Activated CD8-positive, alpha-beta memory T cell treated with anti-CD3 and anti-CD28 coated beads, Interleukin-2, amount 10 ng/mL, durations not matched to agents 7 days and 5 days (primary cell): ENCODE measurements at places on chromosomes 13 and 19. TPM values are rescaled to one million over a fixed set of nuclear protein-coding genes. Genes with fewer than 3 reads are reported as not detected.

The LIN37 gene
- 9.2 TPM for total RNA-seq

The LILRB4 gene
- not detected for total RNA-seq

The ATP8B3 gene
- 7.3 TPM for total RNA-seq

The ZNF576 gene
- 18.6 TPM for total RNA-seq

The IL4I1 gene
- 1.7 TPM for total RNA-seq

- peaks cover 22% of the 10 kb centered on the region for H3K27me3 ChIP-seq
- H3K4me3 ChIP-seq = no peak overlapping the region
- H3K4me1 ChIP-seq = peaks cover 14% of the 10 kb centered on the region
- no peak for DNase-seq
- no peaks in the 10 kb centered on the region for H3K36me3 ChIP-seq
- no peak overlapping the region for H3K27ac ChIP-seq
Observed at GRCh38 chr13:43129511-43130110, 106.2 kb downstream of the DNAJC15 start.

DNA sequence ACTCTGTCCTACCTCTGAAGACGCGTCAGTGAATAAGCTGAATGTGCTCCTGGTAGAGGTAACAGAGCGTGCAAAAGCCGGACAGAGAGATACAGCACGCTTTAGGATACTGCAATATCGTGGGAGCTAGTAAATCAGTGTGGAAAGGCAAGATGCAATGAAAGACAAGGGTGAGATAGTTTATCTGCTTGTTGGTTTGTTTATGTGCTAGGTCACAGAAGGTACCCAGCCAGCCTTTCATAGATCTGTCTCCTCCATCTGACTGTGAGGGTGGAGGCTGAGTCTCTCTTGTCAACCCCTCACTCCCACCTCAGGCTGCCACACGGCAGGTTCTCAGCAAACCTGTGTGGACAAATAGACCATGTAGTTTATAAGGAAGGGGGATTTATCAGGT lies 904 bp upstream of the GIPC1 start:
- peaks cover 7% of the 10 kb centered on the region for H3K27me3 ChIP-seq
- H3K4me1 ChIP-seq = peaks cover 18% of the 10 kb centered on the region
- peaks cover 2% of the 10 kb centered on the region for H3K36me3 ChIP-seq
- peak overlapping the region; percentile 67 for H3K4me3 ChIP-seq

DNA sequence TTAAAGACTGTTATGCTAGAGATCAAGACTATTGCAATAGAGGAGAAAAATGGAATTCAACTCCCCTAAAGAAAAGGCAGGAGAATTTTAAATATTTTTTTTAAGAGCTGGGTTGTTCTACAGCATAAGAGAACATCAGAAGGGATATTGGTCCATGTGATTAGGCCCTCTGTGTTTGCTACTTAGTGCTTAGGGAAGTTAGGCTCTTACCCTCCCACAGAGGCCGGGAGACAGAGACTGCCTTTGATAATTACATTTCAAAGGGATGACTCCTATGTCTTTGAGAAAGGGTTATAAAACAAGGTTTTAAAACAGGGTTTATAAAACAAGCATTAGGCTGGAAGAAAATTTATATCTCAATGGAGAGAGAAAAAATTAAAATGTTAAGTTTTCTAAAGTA lies 1248.1 kb upstream of the PCDH20 start:
- no peaks in the 10 kb centered on the region for H3K27me3 ChIP-seq
- no peak for DNase-seq
- H3K4me1 ChIP-seq = no peaks in the 10 kb centered on the region

DNA sequence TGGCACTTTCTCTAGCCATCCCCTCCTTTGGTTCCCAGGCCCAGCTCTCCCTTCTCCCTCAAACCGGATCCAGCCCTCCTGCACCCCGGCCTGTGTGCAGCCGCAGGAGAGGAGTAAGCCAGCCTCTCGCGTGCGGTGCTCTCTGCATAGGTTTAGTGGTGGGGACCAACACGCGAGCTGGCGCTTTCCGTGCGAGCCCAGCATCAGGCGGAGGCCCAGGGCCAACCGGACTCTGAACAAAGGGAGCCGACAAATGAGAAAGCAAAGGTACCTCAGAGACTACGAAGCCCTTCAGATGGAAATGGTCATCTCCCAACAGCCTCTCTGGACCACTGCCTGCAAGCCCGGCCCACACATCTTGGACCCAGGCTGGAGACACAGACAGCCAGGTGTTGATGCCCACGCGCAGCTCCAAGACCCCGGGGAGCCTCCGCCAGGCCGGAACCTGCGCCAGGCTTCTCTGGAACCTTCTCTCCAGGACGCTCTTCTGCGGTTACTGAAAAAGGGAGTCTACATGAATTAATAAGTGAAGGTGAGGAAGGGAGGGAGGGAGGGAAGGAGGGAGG lies 16.5 kb upstream of the LATS2 start:
- DNase-seq = peak; percentile 34
- H3K36me3 ChIP-seq = no peaks in the 10 kb centered on the region
- peaks cover 21% of the 10 kb centered on the region for H3K27me3 ChIP-seq
- peaks cover 17% of the 10 kb centered on the region for H3K4me1 ChIP-seq
- H3K4me3 ChIP-seq = no peak overlapping the region

DNA sequence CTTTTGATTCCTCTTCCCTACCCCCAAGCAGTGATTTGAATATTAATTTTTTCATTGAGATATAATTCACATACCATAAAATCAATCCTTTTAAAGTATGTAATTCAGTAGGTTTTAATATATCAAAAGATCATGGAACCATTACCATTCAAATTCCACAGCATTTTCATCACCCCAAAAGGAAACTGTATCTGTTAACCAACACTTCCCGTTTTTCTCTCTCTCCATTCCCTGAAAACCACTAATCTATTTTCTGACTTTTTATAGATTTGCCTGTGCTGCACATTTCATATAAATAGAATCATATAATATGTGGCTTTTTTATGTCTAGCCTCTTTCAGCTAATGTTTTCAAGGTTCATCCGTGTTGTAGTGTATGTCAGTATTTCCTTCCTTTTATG lies 107.1 kb downstream of the PAN3 start:
- H3K4me3 ChIP-seq = no peak overlapping the region
- H3K36me3 ChIP-seq = peaks cover 59% of the 10 kb centered on the region
- H3K27ac ChIP-seq = no peak overlapping the region

- H3K36me3 ChIP-seq = no peaks in the 10 kb centered on the region
- H3K27me3 ChIP-seq = no peaks in the 10 kb centered on the region
- H3K4me1 ChIP-seq = no peaks in the 10 kb centered on the region
- DNase-seq = no peak
Observed at GRCh38 chr13:70923863-70924752, 815.9 kb upstream of the KLHL1 start.

- peaks cover 11% of the 10 kb centered on the region for H3K36me3 ChIP-seq
- H3K4me3 ChIP-seq = no peak overlapping the region
- peaks cover 14% of the 10 kb centered on the region for H3K4me1 ChIP-seq
- peaks cover 66% of the 10 kb centered on the region for H3K27me3 ChIP-seq
Observed at GRCh38 chr13:50374517-50374916, 359.3 kb downstream of the KCNRG start.

- no peak overlapping the region for H3K27ac ChIP-seq
- no peaks in the 10 kb centered on the region for H3K27me3 ChIP-seq
- no peaks in the 10 kb centered on the region for H3K36me3 ChIP-seq
- H3K4me3 ChIP-seq = no peak overlapping the region
Observed at GRCh38 chr19:6229216-6229913, 50.4 kb downstream of the MLLT1 start.

DNA sequence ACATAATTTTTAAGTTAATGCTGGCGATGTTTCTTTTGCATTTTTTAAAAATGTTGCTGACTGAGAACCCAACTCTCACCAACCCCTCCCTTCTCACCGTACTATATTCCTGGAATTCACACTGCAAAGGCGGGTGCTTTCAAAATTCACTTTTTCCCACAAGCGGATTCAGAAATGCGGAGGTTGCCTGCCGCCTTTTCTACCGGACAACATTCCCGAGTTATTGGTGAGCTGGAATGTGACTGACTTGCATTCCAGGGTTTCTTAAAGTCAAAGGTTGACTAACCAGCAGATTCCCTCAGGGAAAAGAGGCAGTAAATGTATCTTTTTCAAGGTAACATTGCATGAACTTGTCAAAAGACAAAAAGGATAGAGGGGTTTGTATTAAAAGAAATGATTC lies 113.3 kb downstream of the RAB20 start:
- peaks cover 46% of the 10 kb centered on the region for H3K27me3 ChIP-seq
- DNase-seq = no peak
- H3K4me3 ChIP-seq = no peak overlapping the region
- no peak overlapping the region for H3K27ac ChIP-seq
- H3K4me1 ChIP-seq = peaks cover 7% of the 10 kb centered on the region
- no peaks in the 10 kb centered on the region for H3K36me3 ChIP-seq

- H3K4me1 ChIP-seq = no peaks in the 10 kb centered on the region
- no peak overlapping the region for H3K27ac ChIP-seq
- peaks cover 56% of the 10 kb centered on the region for H3K27me3 ChIP-seq
- no peaks in the 10 kb centered on the region for H3K36me3 ChIP-seq
- H3K4me3 ChIP-seq = no peak overlapping the region
Observed at GRCh38 chr19:41726493-41726892, 18.1 kb downstream of the CEACAM5 start.

DNA sequence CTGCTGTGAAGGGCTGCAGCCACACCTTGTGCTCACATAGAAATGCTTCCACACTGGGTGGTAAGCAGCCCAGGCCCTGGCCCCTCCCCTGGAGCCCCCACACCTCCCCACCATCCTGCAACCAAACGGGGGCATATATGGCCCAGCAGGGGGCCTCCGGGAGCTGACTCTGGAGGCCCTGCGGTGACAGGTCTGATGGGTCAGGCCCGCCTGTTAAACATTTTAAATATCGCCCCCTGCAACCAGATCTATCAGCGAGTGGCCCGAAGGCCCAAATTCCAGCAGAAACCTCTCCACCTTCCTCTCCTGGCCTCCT lies 48.0 kb upstream of the KATNAL1 start:
- peaks cover 40% of the 10 kb centered on the region for H3K36me3 ChIP-seq
- H3K4me3 ChIP-seq = no peak overlapping the region

- H3K27me3 ChIP-seq = no peaks in the 10 kb centered on the region
- H3K4me3 ChIP-seq = no peak overlapping the region
- peaks cover 61% of the 10 kb centered on the region for H3K36me3 ChIP-seq
- peak; percentile 56 for DNase-seq
Observed at GRCh38 chr19:17205237-17206140, 9.7 kb upstream of the USE1 start.

DNA sequence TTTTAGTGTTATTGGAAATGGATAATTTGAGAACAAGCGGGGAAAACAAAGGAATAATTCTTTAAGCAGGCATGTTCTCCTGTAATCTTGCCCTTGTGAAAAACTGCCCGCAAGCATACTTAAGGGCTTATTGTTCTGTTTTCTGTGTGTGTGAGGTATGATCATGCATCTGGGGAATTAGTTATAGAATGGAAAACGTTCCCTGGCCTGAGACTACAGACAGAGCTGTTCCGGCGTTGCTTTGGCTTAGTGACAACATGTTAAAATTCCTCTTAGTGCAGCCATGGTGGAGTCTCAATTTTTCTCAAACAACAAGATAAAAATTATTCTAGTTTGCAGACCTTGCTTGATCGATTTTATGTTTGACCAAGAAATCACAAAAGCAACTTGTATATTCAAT lies 560.2 kb upstream of the SPRY2 start:
- no peak for DNase-seq
- H3K27ac ChIP-seq = no peak overlapping the region
- H3K27me3 ChIP-seq = no peaks in the 10 kb centered on the region
- H3K4me3 ChIP-seq = no peak overlapping the region
- H3K4me1 ChIP-seq = no peaks in the 10 kb centered on the region
- H3K36me3 ChIP-seq = no peaks in the 10 kb centered on the region

DNA sequence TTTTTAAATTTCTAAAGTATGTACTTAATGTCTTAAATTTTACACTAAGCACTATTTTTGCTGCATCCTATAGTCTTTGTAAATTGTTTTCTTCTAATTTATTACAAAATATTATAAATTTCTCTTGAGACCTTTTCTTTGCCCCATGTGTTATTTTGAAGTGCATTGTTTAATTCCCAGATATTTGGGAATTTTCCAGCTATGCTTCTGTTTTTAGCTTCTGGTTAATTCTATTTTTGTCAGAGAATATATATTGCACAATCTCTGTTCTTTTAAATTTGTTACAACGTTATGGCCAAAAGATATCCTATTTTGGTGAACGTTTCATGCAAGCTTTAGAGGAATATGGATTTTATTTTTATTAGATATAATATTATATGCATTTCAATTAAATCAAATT lies 917.4 kb upstream of the MIR17HG start:
- H3K36me3 ChIP-seq = no peaks in the 10 kb centered on the region
- no peaks in the 10 kb centered on the region for H3K4me1 ChIP-seq
- DNase-seq = no peak
- no peaks in the 10 kb centered on the region for H3K27me3 ChIP-seq
- H3K27ac ChIP-seq = no peak overlapping the region

DNA sequence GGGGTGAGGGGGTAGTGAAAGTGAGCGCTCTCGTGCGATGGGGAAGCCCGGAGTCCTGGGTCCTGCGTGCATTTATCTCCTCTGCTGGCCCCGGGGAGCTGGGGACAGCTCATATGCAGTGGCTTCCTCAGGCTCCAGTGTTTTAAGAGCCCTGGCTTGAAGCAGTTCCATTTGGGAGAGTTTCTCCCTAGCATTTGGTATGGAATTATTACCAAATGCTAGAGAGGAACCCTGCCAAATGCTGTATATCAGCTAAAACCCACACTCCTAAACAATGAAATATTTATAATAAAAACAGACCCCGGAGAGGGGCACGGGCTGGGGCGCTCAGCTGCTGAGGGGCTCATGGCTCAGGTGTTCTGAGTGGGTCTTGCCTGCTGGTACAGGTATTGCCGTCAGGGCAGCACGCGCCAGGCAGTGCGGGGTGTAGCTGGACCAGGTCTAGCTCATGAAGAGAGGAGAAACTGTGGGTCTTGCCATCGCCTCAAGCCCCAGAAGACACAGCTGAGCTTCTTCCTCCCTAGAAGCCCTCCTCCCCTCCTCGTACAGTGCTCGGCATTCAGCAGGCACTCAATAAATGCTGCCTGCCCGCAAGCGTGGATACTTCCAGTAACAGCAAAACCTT lies 163.6 kb upstream of the ZNF536 start:
- H3K4me3 ChIP-seq = no peak overlapping the region
- no peaks in the 10 kb centered on the region for H3K4me1 ChIP-seq
- H3K27ac ChIP-seq = no peak overlapping the region
- H3K36me3 ChIP-seq = no peaks in the 10 kb centered on the region
- H3K27me3 ChIP-seq = no peaks in the 10 kb centered on the region
- DNase-seq = no peak

DNA sequence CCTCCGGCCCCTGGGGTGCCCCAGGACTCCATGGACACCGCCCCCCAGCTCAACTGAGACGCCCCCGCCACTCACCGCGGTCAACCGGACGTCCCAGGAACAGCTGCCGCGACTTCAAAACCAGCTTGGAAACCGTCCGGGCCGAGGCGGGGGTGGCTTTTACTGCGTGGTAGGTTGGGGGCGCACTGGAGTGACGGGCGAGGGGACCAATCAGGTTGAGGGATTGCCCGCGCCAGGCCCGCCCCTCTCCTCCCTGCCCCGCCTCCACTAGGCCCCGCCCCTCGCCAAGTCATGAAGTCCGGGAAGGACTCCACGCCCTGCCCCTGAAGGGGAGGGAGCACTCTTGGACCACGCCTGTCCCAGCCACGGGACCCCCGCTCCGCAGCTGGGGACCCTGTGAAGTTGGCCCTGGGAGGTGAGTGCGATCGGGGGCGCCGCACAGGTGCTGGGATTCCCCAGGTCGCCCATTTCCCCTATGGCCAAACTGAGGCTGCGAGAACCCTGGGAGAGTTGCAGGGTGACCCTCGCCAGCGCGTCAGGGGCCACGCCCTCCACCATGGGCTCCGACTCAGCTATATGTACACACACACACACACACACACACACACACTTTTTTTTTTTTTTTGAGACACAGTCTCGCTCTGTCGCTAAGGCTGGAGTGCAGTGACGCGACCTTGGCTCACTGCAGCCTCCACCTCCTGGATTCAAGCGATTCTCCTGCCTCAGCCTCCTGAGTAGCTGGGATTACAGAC lies at the start of gene PLIN3:
Gene PLIN3, minus strand, starts transcription at position 134 of the 752 bp plus-strand sequence. CDS start 6,273 bp downstream, outside the sequence.
- DNase-seq = peak; percentile 94
- H3K36me3 ChIP-seq = peaks cover 1% of the 10 kb centered on the region
- peak within 1 kb of the TSS; percentile 74 for H3K4me3 ChIP-seq
- peak within 1 kb of the TSS; percentile 65 for H3K27ac ChIP-seq
